ENCODE measurements at places on chromosomes 2 and 18.

DNA sequence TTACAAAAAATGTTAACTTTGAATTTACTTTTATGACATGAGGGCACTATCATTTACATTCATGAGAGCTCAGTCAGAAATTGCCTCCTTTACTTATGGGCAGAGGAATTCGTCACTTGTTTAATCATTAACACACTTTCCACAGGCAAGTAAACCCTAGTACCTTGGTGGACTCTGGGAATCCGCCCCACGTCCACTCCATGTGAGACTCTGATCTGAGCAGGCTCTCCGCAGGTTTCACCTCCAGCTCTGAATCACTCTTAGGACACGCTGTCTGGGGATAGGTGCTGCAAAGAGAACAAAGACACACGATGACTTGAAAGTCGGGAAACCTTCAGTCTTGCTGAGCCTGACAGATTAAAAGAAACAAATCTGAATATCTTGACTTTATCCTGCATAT lies 73.6 kb downstream of the LPIN2 start:
- DNase-seq: no peak

DNA sequence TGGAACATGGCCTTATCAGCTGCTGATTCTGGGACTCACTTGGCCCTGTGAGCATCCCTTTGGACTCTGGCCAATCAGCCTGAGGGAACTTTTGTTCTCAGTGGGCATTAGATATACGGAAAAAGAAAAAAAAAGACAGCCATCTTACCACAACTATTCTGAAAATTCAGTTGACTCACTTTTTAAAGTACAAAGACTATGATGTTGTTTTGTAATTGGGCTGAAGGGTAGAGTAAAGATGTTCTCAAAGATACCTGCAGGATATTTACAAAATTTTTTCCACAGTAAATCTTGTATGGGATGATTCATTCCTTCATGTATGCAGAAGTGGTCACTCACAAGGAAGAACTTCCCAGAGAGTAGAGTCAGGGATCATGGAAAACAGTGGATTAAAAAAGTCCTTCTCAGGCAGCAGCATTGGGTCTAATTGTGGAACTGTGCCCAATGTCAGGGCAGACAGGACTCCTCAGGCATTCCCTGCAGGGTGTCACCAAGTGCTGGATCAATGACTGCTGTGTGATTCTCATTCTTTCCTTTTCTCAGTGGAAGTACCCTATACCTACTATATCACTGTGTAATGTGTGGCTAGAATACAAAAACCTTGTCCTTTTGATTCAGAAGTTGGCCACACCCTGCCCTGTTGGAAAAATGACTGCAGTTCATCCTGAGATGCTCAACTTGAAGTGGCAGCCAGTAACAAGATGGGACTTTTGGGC lies 35.4 kb downstream of the SULT1C4 start:
- no peak for DNase-seq

DNA sequence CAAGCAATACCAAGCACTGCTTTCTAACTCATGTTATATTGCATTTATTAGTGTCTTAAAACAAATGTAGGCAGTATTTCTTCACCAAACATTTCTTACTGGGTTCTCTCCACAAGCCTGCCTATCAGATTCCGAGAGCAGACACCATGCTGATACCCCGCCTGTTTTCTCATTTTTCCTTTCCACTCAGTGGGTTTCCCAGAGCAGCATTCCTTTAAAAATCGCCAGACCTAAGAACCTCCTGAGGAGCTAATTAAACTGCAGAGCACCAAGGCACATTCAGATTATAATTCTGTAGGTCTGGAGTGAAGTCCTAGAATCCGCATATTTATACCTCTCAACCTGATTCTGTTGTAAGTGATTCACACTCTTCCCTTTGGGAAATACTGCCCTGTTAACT lies 405.6 kb downstream of the TNS1 start:
- DNase-seq: no peak

DNA sequence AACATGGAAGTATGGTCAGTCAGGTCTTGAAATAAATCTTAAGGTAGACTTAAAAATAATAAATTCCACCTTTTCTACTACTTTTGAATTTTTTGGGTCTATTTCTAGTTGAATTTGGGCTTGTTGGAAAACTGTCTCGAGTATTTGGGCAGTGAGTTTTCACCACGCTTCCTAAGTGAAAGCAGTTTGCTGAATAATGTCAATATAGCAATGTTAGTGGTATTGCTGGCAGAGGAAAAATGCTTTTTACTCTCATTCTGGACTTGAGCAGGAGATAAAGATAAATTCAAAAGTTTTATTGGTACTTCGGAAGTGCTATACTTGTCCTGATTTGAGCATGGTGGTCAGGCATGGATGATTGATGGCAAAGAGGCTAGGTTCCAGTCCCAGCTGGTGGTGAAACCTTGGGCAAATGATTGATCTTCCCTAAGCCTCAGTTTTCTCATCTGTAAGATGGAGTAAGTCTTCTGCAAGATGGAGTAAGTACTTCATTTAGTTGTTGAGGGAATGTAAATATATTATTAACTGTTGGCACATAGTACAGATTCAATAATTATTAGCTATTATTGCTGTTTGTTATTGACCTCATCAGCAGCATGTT lies 503.5 kb upstream of the ZEB2 start:
- DNase-seq: no peak

DNA sequence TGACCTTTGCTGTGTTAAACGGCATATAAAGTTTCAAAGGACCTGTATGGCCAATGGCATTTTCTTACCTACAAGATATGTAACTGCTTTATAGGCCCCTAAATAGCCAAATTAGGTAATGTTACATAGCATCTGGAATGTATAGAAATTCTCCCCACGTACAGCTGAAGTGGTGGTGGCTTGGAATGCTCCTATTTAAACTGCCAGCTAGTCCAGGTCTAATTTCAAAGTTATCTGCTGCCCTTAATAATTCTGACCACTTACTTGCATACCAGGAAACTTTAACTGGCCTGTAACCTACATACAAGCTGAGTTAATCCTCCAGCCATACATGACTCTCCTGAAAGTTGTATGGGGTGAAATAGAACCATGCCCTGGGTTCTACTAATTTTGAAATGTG lies 1.3 kb downstream of the KIAA2012 start:
- no peak for DNase-seq

DNA sequence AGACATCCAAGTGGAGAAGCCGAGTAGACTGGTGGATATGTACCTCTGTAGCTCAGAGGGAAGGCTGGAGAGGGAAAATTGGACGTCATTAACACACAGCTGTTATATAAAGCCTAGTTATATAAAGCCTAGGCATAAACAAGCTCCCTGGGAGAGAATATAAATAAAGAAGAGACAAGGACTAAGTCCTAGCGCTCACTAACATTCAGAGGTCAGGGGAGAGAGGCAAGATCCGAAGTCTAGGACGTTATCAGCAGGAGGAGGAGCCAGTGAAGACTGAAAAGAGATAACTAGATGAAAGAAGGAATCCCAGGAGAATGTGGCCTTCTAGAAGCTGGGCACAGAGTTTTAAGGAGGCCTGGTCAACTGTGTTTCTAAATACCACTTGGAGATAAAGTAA lies 55.3 kb downstream of the NOL10 start:
- DNase-seq: no peak

GRCh38 chr2:45578056-45578843 lies 32.8 kb downstream of the SRBD1 start:
- DNase-seq: no peak

- no peak for DNase-seq
These were observed 575 bp downstream of the CCDC150 start for GRCh38 chr2:196640031-196640548.

GRCh38 chr18:30056528-30056927 lies 986.0 kb downstream of the DSC3 start:
- no peak for DNase-seq

DNA sequence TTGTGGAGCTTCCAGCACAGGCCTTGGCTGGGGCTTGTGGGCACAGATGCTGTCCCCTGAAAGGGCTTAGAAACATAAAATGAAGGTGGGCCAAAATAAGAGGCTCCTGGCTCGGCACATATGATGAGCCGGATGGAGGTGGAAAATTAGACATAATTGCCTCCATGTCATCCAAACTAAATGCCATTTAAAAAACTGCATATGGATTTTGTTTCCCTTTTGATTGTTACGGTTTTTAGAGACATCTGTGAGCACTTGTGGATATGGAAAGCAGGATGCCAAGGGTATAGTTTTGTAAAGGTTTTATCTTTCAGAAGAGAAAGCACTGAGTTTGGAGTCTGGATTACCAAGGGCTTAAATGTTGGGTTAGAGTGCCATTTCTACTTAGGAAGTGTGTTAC lies 498.3 kb downstream of the RIT2 start:
- no peak for DNase-seq

GRCh38 chr2:232779934-232780333 lies 3.6 kb upstream of the KCNJ13 start:
- DNase-seq: no peak

DNA sequence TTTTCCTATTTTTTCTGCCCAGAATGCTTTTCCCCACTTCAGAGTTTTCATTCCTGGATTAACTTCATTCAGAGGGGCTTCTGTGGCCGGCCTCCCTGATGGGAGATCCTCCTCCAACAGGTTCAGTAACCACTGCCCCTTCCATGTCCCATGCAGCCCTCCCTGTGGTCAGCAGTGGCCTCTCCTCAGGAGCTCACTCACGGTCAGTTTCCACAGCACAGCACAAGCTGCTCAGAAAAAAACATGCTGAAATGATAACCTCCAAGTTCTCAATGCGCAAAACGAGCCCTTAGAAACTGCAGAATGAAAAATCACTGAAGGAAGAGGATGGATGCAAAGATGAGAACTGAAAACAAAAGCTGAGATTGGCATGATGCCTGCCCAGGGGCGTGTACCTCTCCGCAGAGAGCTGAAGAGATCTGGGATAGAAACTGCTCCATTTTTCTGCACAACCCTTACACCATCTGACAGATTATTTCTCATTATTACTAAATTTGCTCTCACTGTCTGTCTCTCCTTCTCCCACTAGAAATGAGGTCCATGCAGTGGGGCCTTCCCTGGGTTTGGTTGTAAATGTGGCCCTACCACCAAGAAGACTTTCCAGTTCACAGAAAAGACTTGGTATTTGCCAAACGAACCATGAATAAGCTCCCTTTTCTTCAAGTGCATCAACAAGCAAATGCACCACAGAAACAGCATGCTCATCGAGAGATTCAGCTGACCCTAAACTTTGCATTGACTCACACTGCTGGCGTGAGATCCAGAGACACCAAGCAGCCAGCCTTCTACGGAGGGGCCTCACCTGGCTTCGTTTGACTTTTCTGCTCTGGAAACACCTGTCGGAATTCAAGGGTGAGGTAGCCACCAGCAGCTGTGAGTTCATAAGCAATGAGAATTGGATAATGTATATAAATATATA lies 51.5 kb downstream of the TMEM18 start:
- DNase-seq: no peak

DNA sequence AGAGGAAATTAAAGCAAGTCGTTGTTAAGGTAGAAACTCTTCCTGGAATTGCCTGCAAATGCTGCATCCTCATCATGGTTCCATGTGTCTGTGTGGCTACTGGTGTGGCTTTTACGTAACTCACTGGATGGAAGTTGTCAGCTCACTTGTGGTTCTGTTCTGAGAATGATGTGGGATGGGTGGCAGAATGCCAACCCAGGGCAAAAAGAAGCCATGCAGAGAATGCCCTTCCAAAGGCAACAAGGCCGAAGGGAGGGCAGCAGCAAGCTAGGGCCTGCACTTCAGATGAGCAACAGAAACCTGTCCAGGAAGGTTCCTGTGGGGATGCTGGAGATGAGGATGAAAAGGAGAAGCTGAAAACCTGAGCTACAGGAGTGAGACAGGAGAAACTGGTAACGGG lies 10.4 kb upstream of the NAPG start:
- no peak for DNase-seq

- no peak for DNase-seq
These were observed 168.3 kb downstream of the SMAD7 start for GRCh38 chr18:48782381-48782861.

GRCh38 chr2:84022810-84023431 lies 436.2 kb downstream of the SUCLG1 start:
- no peak for DNase-seq

DNA sequence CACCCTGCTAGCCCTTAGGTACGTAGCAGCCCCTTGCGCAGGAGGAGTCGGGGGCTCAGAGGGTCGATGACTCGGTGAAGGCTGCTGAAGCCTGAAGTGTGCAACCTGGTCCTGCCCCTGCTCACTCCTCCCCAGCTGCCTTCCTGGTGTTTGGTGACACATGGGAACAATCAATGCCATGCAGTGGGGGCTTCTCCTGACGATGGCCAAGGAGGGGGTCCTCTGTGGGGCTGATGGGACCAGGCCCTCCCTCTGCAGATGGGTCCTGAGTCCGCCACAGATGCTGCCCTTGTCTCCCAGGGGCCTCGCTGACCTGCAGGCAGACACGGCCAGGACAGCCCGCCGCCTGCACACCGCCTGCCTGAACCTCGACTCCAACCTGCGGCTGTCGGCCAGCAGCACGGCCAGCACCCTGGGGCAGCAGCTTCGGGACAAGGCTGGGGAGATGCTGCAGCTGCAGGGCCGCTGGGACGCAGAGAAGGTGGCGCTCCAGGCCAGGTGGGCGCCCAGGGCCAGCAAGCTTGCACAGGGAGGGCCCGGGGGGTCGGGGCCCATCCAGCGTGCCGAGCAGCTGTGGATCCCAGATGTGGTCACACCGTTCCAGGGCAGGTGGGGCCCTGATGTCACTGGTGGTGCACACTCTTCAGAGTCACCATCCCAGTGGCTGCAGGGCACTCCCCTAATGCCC lies 24.6 kb downstream of the CROCC2 start:
- no peak for DNase-seq

GRCh38 chr2:222594679-222595078 lies 61.2 kb downstream of the FARSB start:
- DNase-seq: no peak

DNA sequence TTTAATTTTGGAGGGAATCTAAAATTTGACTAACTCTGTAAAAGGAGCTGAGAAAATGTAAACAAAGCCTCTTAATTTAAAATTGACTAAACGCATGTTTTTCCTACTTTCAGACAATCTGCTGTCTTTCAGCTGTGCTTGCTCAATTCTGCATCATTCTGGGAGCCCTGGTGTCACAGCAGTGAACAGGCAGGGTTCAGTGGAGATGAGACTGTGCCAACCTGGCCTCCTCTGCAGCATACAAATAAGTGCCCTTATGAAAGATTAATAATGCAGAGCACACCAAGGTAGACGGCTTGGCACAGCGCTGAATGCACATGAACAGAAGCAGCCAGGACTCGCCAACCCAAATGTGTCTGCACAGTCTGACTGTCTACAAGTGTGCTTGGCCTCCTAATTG lies 222.0 kb upstream of the CHAC2 start:
- DNase-seq: no peak

GRCh38 chr18:66560094-66560493 lies 43.8 kb downstream of the CDH19 start:
- DNase-seq: no peak

- DNase-seq: no peak
These were observed 15.1 kb downstream of the ALLC start for GRCh38 chr2:3672861-3673678.

GRCh38 chr2:61647044-61647443 lies 108.9 kb upstream of the XPO1 start:
- DNase-seq: no peak

GRCh38 chr2:112640800-112641675 lies 4.7 kb upstream of the SLC20A1 start:
- DNase-seq: no peak

DNA sequence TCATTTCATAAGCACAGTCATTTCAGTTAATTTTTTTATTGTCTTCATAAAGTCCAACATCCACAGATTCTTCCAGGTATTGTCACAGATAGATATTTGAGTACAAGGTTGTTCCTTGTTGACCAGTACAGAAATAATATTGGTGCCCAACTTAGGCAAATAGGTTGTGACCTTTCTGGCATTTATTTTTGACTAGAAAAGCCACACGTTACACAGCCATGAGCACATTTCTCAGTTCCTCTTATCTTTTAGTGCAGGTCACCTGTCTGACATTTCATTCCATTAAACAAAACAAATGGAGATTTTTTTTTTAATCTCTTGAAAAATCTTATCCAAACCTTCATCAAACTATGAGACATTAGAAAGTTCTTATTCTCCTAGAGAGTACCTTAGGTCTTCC lies 428.8 kb downstream of the ZNF521 start:
- DNase-seq: no peak
